ENCODE measurements at places on chromosomes 5 and 9. TPM values are rescaled to one million over a fixed set of nuclear protein-coding genes. Genes with fewer than 3 reads are reported as not detected.

KCNV2 gene
- polyA plus RNA-seq = 0.27 TPM

NTRK2 gene
- 105 TPM for polyA plus RNA-seq

BAG1 gene
- 71.6 TPM for polyA plus RNA-seq

C9 gene
- 0.37 TPM for polyA plus RNA-seq

KIAA0825 gene
- polyA plus RNA-seq = 5.2 TPM

PCDHGC4 gene
- polyA plus RNA-seq = 4.4 TPM

SPINK4 gene
- polyA plus RNA-seq = not detected

SLC45A2 gene
- polyA plus RNA-seq = 1.0 TPM

OR2S2 gene
- not detected for polyA plus RNA-seq

GNPDA1 gene
- 66.2 TPM for polyA plus RNA-seq

TAF1L gene
- 0.10 TPM for polyA plus RNA-seq

C5orf63 gene
- polyA plus RNA-seq = 22.3 TPM

ECPAS gene
- polyA plus RNA-seq = 95.2 TPM

SLC28A3 gene
- polyA plus RNA-seq = 0.03 TPM

SLIT3 gene
- polyA plus RNA-seq = 51.5 TPM
